ENCODE measurements at places on chromosomes 2 and 18.

- no peak for DNase-seq
These were observed 327.2 kb upstream of the TRIB2 start for GRCh38 chr2:12389344-12390045.

DNA sequence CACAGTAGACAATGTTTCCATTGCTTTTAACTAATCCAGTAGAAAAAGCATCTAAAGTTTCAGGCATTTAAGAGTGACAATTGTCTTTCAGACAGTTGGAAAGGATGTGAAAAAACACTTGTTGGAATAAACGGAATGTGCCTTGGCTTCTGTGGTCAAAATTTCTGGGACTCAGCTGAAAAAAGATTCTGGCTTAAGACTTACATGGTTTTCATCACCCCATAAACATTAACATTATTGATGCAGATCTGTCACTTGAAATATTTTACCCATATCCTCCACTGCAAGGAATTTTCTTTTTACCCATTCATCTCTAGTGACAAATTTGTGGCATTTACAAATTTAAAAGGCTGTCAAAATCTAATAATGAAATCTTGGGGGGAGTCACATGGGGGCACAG is 166.0 kb downstream of the SRBD1 start:
- DNase-seq: peak; percentile 53

- DNase-seq: peak; percentile 9
These were observed 27.3 kb upstream of the C2orf66 start for GRCh38 chr2:196836440-196836839.

- DNase-seq: no peak
These were observed 95.7 kb upstream of the HS6ST1 start for GRCh38 chr2:128414351-128414750.

- DNase-seq: no peak
These were observed 49.3 kb downstream of the MMADHC start for GRCh38 chr2:149538138-149538833.

All from LHCN-M2 (cell line).